ENCODE measurements at places on chromosomes 1 and 21.

DNA sequence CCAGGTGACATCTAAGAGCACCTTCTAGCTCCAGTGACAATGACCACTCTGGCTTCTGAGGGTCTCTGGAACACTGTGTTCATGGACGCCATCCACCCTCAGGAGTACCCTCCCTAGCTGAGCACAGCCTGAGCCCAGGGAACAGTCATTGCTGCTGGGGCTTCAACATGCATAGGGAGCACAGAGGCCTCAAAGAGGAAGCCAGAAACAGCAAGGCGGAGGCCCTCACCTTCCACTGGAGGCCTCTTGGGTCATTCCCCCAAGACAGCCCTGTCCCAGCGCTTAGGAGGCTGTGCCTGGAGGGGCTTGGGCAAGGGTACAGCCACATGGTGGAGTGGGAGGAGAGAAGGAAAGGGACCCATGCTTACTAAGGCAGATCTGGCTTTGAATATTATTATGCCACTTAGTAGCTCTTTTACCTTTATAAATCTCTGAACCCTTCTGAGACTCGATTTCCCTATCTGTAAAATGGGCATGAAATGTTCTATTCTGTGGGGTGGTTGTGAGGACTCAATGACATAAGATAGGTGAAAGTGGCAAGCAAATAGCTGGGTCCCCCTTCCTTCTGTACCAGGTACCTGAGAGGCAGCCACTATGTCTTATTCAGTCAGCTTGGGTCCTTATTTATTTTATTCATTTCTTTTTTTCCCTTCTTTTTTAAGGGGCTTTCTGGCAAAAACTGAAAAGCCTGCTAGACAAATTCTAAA, 32.8 kb downstream of the PTAFR start:
- DNase-seq, result no peak

- DNase-seq, result no peak
These were observed 2.7 kb downstream of the RHBG start for GRCh38 chr1:156371553-156372264.

DNA sequence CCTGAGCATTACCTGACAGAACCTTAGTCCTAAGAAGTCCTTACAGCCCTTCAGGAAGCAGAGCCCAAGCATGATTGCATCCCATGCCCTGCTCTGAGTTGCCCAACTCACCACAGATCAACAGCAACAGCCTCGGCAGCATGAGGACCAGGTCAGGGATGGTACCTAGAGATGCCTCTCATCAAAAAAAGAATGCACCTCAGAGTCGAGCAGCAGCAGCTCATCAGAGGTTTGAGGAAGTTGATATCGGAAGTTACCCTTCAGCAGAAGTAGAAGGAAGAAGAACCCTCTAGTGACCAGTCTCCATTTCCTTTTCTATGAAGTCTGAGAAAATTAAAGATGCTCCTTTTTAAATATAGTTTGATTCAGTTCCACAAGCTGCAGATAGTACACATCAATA, at the start of gene FCRL1:
Gene FCRL1, minus strand, starts transcription at position 225 of the 400 bp plus-strand sequence. Its CDS starts 83 bp downstream, at position 142.
- no peak for DNase-seq

DNA sequence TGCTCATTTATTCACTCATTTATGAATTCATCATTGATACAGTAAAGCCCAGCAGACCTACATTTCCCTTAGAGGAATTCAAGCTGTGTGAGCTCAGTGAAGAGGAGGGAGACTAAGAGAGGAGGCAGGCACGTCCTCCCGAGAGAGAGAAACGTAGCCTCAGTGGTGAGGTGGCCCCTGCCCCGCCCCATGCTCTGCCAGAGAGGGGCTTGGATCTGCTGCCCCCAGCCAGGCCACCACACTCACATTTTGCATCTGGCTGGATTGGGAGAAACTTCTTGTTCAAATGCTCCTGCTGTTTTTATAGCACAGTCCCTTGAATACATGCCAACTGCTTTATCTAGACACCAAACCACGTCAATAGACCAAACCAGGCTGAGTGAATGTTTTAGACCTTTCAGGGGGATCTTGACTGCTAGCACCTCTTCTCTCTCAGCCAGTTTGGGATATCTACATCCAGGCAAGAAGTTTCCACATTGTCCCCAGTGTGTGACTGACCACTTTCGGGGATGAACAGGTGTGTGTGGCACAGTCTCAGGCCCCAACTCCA, 67.7 kb upstream of the AJAP1 start:
- no peak for DNase-seq

GRCh38 chr1:10189659-10190058, 20.7 kb upstream of the KIF1B start:
- no peak for DNase-seq

DNA sequence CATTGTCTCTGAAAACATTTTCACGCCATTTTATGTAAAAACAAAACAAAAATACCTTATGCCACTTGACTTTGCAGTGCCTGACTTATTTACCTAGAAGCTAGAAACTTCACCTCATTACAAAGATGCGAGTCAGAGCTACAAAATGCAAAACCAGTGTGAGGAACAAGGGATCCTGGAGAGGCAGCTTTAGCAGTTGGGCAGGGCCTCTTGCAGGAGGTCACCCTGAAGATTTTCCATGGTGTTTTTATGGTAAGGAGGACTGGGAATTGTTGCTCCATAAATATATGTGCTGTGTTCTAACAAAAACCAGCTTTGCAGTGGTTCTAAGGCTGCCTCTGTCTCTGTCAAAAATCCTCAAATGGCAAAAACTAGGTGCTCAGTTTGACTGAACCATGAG, 36.4 kb upstream of the TARBP1 start:
- DNase-seq, result no peak

DNA sequence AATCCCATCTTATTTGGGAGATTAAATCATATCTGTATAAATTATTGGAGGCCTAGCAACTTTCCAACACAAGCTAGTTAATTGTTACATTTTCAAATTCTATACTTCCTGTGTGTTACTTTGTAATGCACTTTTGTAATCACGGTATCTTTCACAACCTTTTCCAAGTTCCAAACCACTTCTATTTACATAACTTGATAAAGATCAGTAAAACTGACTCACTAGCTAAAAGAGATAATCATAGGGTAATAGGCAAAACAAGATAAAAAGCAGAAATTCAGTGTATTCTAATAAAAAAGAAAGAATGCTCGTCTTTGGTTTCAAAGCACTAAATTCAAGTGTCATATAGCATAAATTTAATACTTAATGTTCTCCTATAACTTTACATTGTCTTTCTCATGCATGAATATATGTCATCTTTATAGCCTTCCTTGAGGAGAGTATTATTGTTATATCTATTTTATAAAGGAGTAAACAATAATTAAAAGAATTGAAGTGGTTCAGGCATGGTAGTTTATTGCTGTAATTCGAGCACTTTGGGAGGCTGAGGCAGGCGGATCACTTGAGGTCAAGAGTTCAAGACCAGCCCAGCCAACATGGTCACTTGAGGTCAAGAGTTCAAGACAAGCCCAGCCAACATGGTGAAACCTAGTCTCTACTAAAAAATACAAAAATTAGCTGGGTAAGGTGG, 66.4 kb downstream of the RGS13 start:
- no peak for DNase-seq

DNA sequence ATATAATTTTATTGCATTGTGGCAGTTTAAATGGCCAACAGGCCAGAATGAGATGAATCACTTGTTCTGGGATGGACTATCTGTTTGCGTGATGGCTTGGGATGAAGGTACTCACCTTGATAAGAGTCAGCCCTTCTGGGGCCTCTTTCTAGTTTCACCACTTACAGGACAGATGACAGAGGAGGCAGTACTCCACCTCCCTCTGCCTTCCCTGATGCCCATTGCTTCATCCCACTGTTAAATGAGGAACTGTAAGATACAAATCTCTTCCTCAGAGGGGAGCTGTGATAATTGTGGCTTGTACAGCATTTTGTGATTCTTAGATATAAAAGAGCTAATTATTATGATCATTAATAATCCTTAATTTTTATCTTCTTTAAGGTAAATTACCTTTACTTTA, 3.7 kb upstream of the TCHH start:
- DNase-seq, result no peak

GRCh38 chr1:109274533-109275476, 8.1 kb downstream of the PSRC1 start:
- DNase-seq, result no peak

- DNase-seq, result no peak
These were observed 62.7 kb downstream of the PLPP3 start for GRCh38 chr1:56516539-56517252.

DNA sequence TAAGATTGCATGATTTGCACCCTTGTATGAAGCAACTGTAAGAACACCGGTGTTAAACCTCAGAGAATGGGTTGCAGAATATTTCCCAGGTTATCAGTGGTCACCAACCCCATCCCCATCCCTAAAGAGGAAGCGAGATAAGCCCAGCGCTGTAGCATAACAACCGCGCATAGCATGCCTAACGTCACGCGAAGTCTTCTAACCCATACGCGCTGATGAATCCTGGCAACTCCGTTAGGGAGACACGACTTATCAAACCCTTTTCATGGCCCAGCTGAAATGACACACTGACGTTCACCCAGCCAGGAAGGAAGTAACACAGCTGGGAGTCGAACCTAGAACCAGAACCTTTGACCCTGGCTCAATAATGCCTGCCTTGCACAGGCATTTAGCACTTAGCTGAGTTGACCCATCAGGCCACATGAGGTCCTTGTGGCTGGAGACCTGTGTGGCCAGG, 24.2 kb downstream of the TMEM51 start:
- no peak for DNase-seq

DNA sequence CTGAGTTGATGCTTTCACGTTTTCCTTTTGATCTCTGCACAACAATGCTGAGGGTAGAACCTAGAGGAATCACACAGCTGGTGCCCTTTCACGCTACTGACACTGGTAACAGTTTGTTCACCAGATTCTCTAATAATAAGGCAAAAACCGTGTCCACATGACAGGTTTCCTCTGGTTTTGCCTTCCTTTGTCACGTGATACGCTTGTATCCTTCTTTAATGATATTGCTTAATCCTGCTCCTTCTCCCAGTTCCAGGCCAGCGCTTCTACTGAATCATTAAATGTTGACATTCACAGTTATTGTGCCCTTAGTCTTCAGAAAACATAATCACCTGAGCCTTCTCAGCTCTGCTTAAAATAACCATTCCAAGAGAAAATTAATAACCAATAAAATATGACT, 978.2 kb upstream of the NCAM2 start:
- no peak for DNase-seq

GRCh38 chr21:31273278-31273677, 70.8 kb downstream of the TIAM1 start:
- DNase-seq, result no peak

DNA sequence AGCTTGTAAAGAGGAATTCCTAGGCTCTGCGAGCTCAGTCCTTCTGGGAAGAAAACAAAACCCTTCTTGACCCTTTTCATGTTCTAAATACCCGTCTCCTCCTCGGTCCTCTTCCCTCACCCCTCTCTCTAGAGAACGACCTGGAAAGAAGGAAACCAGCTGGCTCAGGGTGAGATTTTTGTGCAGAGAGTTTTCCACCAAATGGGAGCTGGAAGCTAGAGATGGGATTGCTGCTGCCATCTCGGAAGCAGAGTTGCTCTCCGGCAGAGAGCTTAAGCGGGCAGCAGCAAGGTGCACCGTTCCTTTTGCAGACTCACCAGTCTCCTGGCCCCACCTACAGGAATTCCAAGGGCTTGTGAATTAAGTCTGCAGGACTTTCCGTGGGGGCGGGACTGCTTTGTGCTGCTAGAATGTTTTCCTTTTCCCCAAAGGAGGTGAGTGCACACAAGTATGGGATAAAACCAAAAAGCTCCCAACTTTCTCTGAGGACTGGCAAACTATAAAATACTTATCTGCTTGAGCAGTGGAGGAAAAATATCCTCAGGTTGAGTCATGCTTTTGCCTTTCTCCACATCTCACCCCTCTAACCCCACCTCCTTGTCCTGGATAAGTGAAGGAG, 29.1 kb upstream of the KIAA0040 start:
- DNase-seq, result no peak

GRCh38 chr1:48054232-48054631, 57.0 kb upstream of the TRABD2B start:
- no peak for DNase-seq

GRCh38 chr1:66084442-66084841, 291.7 kb downstream of the PDE4B start:
- DNase-seq, result no peak

DNA sequence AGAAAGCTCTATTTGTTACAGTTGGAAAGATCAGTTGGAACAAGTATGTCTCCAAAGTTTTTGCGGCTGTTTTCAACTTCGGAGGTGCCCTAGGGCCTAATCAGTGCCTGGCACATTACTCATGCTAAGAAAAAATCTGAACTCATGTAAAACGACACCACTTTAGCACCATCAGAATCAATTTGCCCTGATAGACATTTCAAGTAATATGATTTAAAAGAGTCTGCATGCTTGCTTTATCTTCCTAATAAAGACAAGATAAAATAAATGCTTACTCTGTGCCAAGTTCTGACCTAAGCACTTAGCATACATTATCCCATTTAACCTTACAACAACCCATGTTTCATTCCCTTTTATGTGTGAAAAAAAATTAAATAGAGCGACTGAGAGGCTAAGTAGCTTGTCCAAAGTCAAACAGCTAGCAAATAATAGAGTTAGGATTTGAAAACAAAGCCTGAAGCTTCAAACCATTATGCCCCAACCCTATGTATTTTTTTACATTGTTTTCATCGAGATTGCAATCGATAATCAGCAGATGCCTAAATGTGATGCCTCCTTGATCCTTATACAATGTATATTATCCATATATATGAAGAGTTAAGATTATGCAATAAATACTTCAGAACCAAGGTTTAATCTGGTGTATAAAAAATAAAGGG, 91.3 kb downstream of the DENND1B start:
- no peak for DNase-seq

- no peak for DNase-seq
These were observed 54.4 kb downstream of the DOP1B start for GRCh38 chr21:36210779-36211659.

DNA sequence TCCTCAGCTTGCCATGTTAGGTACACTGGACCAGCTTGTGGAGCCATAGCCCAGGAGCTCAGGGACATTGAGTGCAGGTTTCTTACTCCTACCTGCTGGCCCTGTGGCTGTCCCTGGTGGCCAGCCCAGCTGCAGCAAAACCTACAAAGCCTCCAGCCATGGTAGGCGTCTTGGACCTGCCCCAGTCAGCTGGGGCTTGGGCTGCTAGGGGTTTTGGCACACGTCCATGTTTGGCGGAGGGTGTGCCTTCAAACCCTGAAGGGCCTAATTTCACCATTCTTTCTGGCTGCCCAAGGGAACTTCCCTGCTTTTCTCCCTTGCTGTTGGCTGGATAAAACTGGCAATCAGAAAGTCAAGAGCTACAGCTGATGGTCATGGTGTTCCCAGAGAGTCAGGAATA, 25.4 kb downstream of the HMGCS2 start:
- DNase-seq, result no peak

- no peak for DNase-seq
These were observed 213.9 kb downstream of the PATJ start for GRCh38 chr1:61956016-61956645.

GRCh38 chr1:200365897-200366426, 43.9 kb downstream of the ZNF281 start:
- DNase-seq, result no peak

- DNase-seq, result no peak
These were observed 613.1 kb downstream of the USP25 start for GRCh38 chr21:16342932-16343331.

GRCh38 chr1:193589597-193590040, 403.2 kb upstream of the B3GALT2 start:
- no peak for DNase-seq
